Esophagus squamous epithelium (tissue), 5 donors: ENCODE measurements at places on chromosomes 7 and 10.

- no peak for DNase-seq
These were observed 2.2 kb downstream of the CFAP46 start for GRCh38 chr10:132939957-132940790.

DNA sequence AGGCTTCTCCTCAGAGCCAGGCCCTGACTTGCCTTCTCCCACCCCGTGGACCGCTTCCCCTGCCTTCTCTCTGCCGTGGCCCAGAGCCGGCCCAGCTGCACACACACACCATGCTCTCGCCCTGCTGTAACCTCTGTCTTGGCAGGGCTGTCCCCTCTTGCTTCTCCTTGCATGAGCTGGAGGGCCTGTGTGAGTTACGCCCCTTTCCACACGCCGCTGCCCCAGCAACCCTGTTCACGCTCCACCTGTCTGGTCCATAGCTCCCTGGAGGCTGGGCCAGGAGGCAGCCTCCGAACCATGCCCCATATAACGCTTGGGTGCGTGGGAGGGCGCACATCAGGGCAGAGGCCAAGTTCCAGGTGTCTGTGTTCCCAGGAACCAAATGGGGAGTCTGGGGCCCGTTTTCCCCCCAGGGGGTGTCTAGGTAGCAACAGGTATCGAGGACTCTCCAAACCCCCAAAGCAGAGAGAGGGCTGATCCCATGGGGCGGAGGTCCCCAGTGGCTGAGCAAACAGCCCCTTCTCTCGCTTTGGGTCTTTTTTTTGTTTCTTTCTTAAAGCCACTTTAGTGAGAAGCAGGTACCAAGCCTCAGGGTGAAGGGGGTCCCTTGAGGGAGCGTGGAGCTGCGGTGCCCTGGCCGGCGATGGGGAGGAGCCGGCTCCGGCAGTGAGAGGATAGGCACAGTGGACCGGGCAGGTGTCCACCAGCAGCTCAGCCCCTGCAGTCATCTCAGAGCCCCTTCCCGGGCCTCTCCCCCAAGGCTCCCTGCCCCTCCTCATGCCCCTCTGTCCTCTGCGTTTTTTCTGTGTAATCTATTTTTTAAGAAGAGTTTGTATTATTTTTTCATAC is 38.0 kb downstream of the LIMK1 start:
- DNase-seq, result no peak

DNA sequence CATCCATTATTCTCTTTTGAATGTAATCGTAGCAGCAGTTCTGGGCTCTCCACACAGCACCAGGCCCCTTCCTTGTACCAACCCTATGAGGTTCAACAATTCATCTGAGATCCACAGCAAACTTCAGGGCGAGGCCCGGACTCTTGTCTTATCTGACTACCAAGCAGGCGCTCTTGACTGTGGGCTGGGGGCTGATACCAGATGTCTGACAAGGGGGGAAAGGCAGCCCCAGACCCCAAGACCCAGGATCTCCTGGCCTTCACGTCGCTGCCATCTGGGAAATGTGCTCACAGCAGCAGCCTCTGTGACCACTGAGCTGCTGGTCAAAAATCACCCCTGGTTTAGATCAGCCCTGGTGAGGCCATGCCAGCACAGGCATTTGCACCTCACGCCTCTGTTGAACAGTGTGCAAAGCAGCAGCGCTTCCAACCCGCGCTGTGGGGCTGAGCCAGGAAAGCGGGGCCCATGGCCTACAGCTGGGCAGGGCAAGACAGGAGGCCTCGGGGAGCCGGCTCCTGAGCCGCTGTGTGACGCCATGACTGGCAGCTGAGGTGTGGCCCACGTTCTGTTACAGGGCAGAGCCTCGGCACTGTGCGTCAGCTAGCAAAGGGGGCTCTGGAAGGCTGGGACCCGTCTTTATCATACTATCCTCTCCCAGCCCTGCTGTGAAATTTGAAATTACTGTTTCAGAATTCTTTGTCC is 143.9 kb downstream of the PAXIP1 start:
- DNase-seq, result no peak

GRCh38 chr7:134420424-134421125 is 38.3 kb downstream of the AKR1B1 start:
- no peak for DNase-seq

- no peak for DNase-seq
These were observed 718.3 kb downstream of the GRID1 start for GRCh38 chr10:85648279-85648754.

GRCh38 chr10:116079355-116079754 is 193.7 kb downstream of the GFRA1 start:
- DNase-seq, result no peak

GRCh38 chr7:25624051-25624450 is 395.8 kb upstream of the NPVF start:
- DNase-seq, result no peak

- DNase-seq, result no peak
These were observed 67.6 kb downstream of the TMEM130 start for GRCh38 chr7:98802088-98802780.

DNA sequence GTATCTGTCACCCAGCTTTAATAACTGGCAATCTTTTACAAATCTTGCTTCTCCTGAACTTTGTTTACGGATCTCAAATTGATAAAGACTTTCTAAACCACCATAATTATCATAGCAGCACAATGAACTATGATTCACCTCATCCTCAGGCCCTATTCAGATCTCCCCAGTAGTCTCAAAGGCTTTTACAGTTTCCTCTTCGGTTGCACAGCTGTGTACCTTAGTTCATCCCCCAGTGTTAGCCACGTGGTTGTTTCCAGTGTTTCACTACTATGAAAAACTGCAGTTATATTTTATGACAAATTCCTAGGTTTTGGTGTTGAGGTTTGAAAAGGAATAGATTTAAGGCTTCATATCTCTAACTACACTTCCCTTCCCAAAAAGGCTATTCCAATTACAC is 24.9 kb downstream of the PAXIP1 start:
- DNase-seq, result no peak

- no peak for DNase-seq
These were observed 1.7 kb downstream of the SFXN3 start for GRCh38 chr10:101032637-101033224.

- DNase-seq, result no peak
These were observed 34.8 kb downstream of the VKORC1L1 start for GRCh38 chr7:65907501-65908198.

DNA sequence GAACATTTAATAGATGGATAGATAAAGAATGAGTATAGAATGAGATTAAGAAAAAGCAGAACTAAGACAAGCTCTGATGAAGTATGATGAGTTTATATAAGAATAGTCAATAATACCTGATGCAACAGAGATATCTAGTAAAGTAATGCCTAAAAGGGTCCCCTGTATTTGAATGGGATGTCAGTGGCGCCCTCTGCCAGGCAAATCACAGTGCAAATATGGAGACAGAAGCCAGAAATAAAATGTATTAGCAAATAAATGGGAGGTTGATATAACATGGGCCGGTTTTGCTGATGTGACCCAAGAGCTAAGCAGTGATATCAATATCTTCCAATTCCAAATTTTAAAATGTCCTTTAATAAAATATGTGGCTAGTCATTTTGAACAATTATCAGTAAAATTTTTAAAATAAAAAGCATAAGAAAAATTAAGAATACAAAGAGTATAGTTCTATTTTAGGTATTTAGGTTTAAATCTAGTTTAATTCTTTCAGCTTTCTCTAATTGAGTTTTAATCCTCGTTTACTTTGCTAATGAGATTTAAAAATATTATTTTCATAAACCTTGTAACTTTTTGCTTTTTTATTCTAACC is 62.6 kb downstream of the ADK start:
- DNase-seq, result no peak

DNA sequence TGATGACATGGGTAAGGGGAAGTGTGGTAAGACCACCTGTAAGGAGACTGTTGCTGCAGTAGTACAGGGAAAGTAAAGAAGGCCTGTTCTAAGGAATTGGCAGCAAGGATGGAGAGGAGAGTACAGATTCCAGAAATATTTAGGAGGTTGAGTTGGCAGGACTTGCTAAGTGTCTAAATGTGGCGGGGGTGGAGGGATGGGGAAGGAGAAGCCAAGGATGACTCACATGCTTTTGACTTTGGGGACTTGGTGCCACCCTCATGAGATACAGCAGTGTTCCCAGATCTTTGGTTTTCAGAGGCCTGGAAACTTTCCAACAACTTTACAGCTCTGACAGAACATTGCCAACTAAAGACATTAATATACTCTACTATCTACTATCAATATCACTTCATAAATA is 45.4 kb downstream of the CDK6 start:
- no peak for DNase-seq

- DNase-seq, result no peak
These were observed 22.2 kb upstream of the RASSF4 start for GRCh38 chr10:44937196-44938005.

- DNase-seq, result no peak
These were observed 198.2 kb downstream of the PON1 start for GRCh38 chr7:95126053-95126709.

DNA sequence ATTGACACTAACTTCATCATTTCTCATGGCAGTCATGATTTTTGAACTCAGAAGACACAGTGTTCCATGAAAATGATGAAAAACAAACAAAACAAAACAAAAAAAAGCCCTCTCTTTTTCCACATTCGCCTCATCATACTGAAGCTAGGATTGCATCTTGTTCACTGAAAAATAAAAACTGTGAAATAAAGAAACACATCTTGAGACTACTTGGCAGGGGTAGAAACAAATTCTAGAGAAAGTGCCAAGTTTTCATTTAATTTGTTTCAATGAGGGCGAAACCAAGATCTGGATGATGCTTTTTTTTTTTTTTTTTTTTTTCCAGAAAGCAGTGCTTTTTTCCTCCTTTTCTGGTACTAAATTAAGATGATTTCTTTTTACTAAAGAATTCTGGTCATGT is 350.4 kb upstream of the ETV1 start:
- DNase-seq, result no peak

- no peak for DNase-seq
These were observed 61.0 kb upstream of the SFMBT2 start for GRCh38 chr10:7471720-7472367.

- DNase-seq, result no peak
These were observed 345.0 kb downstream of the REEP3 start for GRCh38 chr10:63866075-63866746.

DNA sequence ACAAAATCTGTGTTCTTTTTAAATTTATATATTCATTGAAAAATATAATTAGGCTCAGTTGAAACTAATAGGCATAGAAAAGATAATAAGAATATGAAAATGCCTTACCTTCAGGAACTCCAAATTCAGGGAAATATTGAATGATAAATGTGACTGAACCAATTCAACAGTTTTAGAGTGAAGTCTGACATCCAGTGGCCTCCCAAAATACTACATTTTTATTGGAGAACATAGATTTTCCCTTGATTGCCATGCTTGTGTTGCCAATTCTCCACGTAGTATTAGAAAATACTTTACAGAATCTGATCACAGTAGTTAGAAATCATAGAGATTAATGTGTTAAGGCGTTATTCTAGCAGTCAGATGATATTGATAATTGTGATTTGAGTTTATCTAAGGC is 1246.7 kb downstream of the GATA3 start:
- no peak for DNase-seq

DNA sequence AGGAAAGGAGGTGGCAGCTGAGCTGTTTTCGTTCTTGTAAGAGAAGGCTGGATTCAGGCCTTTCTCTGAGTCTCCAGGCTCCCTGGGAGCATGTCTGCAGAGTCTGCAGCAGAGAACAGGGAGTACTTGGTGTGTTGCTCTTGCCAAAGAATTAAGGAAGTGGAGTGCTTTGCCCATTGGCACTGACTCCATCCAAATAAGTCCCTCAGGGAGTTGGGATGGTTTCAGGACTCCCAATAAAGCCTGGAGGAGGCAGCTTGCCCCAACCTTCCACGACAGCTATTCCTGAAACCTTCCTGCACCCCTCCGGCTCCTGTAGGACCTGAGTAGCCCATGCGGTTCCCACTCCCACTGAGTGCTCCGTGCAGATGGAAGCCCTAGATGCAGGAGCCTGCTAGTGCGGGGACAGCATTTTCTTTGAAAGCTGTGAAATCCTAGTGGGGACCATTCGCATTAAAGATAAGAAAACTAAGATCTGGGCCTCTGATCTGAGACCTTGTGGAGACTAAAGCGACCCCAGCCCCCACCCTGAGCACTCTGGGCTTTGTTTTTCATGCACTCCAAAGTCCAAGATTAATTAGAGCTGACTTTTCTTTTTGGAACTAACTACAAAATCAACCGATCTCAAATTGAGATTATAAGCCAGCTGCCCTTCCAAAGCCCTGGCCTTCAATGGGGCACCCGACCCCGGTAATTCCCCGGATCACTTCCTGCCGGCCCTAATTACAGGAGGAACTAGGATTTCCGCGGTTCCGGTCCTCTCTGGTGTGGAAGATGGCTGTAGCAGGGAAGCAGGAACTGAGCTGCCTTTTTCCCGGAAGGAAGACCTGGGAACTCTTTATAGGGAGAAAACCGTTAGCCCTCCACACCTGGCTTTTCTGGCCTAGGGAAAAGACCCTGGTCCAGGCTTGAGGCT is 110.2 kb downstream of the COL13A1 start:
- no peak for DNase-seq

GRCh38 chr7:155979994-155980393 is 167.7 kb upstream of the SHH start:
- no peak for DNase-seq

- no peak for DNase-seq
These were observed 120.1 kb downstream of the ZFAND4 start for GRCh38 chr10:45552476-45552875.

- no peak for DNase-seq
These were observed 3.1 kb downstream of the FLNC start for GRCh38 chr7:128833148-128833945.

- no peak for DNase-seq
These were observed 5.4 kb downstream of the TNRC18 start for GRCh38 chr7:5418285-5418582.

- DNase-seq, result no peak
These were observed 47.8 kb downstream of the NPTX2 start for GRCh38 chr7:98664882-98665281.

- DNase-seq, result no peak
These were observed 11.4 kb downstream of the ZNF488 start for GRCh38 chr10:47372726-47373125.

- DNase-seq, result no peak
These were observed 817.5 kb downstream of the NXPH1 start for GRCh38 chr7:9250876-9251275.

- no peak for DNase-seq
These were observed 61.3 kb downstream of the PIP4K2A start for GRCh38 chr10:22652988-22653481.

DNA sequence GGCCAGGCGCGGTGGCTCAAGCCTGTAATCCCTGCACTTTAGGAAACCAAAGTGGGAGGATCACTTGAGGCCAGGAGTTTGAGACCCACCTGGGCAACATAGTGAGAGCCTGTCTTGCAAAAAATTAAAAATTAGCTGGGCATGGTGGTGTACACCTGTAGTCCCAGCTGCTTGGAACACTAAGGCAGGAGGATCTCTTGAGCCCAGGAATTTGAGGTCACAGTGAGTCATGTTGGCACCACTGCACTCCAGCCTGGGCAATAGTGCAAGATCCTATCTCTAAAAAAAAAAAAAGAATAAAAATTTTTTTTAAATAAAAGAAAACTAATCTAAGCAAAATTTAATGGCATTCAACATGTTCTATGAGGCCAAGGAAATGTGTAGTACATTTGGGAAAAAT is 44.9 kb upstream of the UBN2 start:
- no peak for DNase-seq

GRCh38 chr10:43585981-43586729 is 11.7 kb upstream of the ZNF239 start:
- DNase-seq, result no peak

- no peak for DNase-seq
These were observed 3.0 kb downstream of the PDK4 start for GRCh38 chr7:95593343-95593742.
